ENCODE measurements at places on chromosomes 2 and 18. TPM values are rescaled to one million over a fixed set of nuclear protein-coding genes. Genes with fewer than 3 reads are reported as not detected.

The PDIA6 gene
- polyA plus RNA-seq, result 220 TPM

The TMEM169 gene
- polyA plus RNA-seq, result 0.24 TPM

The AMER3 gene
- not detected for polyA plus RNA-seq

The PLEK gene
- 2.5 TPM for polyA plus RNA-seq

The UGP2 gene
- 129 TPM for polyA plus RNA-seq

The SCN7A gene
- 31.2 TPM for polyA plus RNA-seq

The MRO gene
- 0.73 TPM for polyA plus RNA-seq

The DES gene
- 149 TPM for polyA plus RNA-seq

The MARCHF4 gene
- polyA plus RNA-seq, result 0.10 TPM

The MAL gene
- polyA plus RNA-seq, result 0.90 TPM

The DNAH7 gene
- polyA plus RNA-seq, result 0.73 TPM

The POTEE gene
- polyA plus RNA-seq, result 0.01 TPM

Data from ovary (tissue), 10 donors.